Stimulated activated CD8-positive, alpha-beta memory T cell treated with anti-CD3 and anti-CD28 coated beads, Interleukin-2, amount 100 ng/mL, for 1 hour (primary cell): ENCODE measurements at places on chromosomes 6 and 20.

DNA sequence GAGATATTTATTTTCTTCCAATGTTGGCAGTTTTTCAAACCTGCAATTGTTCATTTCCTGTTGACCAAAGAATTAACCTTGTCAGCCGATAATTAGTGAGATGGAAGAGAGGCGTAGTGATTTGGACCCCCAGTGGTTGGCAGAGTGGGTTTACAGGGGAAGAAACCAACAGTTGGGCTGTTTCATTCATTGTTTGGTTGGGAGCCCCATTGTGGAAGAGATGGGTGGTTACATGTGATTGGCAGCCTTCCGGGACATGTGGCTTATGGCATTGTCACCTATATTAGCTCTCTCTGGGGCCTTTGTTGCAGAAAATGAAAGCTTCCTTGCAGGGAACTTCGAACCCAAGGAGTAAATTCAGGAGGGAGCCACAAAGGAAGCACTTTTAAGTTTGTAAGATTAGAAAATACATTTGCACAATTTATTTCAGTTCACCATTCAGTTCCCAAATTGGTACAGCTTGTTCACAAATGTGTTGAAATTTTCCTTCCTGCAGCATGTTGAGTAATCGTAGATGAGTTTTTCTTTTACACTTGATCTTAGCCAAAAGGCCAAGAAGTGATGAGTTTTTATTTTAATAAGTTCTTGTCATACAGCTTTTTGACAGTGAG lies 50.3 kb upstream of the CDKAL1 start:
- DNase-seq, result no peak

DNA sequence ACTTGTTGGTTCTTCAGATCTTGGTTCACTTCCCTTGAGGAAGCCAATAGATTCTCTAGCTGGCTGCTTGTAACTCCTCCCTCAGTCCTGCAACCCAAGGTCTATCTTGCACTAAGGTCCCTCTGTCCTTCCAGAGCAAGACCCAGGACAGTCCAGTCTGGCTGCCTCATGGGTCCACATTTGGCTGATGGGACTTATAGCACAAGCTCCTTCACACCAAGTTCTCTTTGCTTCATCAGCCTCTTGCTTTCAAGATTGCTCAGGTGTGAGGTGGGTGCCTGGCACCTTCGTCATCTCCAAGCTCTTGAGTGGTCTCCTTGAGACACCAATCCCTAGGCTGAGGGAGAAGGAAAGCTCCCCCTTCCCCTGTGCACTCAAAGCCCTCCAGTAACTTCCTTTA lies 28.3 kb downstream of the NSFL1C start:
- no peak for DNase-seq

DNA sequence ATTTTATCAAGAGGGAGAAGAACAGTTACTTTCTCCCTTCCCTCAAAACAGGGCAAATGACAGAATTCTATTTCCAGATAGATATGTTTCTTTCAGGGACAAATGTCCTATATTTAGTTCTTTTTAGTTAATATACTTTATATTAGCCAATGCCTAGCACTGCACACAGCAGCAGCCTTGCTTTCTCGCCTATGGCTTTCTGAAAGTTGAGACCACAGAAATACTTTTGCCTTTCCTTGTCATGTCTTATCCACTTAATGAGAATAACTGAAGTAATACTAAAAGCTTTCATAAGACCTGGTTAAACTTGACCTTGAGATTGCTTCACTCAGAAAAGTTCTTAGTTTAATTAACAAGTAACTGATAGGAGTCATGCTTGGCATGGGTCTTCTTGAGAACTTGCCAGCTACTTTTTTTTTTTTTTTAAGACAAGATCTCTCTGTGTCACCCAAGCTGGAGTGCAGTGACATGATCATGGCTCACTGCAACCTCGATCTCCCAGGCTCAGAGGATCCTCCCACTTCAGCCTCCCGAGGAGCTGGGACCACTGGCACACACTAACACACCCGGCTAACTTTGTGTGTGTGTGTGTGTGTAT lies 159.3 kb downstream of the CDKAL1 start:
- DNase-seq, result no peak

GRCh38 chr6:54353975-54354374 lies 45.7 kb downstream of the TINAG start:
- DNase-seq, result no peak

- DNase-seq, result no peak
These were observed 69.3 kb downstream of the CEBPB start for GRCh38 chr20:50259705-50260478.

DNA sequence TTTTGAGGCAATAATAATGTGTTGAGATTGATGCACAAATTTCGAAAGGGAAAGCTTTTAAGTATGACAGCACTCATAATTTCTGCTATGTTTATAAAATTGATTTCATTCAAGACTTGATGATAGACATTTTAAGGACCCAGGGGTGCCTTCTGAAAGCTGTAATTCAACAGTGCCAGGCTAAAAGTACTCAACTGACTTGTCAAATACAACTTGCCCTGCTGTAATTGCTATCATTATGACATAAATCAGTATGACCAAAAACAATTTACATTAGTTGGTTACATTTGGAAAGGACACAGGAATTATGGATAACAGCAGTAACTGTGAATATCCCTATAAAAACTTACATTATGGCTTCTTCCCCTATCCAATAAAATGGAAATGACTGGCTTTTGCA lies 178.9 kb downstream of the MMUT start:
- no peak for DNase-seq

GRCh38 chr6:112054555-112055190 lies 769 bp downstream of the CCN6 start:
- DNase-seq, result no peak

DNA sequence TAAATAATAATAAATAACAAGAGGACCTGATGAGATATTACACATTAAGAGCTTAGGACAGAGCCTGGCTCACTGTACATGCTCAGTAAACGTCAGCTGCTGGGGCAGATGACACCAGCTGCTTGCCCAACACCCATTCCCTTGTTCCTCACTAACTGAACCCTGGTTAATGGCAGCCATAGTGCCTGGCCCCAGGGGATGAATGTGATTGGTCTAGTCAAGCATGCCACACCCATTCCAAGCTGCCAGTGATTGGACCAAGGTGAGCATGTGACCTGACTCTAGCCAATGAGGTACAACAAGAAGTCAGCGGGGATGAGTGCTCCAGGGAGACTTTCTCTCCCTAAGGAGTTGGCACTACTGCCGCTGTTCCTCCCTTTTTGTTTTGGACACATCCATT lies 85.1 kb upstream of the PTPN1 start:
- DNase-seq, result no peak

GRCh38 chr6:9789201-9789600 lies 625.7 kb downstream of the TFAP2A start:
- no peak for DNase-seq
